Renal pelvis (tissue), 12 donors: ENCODE measurements at places on chromosomes 4 and X.

DNA sequence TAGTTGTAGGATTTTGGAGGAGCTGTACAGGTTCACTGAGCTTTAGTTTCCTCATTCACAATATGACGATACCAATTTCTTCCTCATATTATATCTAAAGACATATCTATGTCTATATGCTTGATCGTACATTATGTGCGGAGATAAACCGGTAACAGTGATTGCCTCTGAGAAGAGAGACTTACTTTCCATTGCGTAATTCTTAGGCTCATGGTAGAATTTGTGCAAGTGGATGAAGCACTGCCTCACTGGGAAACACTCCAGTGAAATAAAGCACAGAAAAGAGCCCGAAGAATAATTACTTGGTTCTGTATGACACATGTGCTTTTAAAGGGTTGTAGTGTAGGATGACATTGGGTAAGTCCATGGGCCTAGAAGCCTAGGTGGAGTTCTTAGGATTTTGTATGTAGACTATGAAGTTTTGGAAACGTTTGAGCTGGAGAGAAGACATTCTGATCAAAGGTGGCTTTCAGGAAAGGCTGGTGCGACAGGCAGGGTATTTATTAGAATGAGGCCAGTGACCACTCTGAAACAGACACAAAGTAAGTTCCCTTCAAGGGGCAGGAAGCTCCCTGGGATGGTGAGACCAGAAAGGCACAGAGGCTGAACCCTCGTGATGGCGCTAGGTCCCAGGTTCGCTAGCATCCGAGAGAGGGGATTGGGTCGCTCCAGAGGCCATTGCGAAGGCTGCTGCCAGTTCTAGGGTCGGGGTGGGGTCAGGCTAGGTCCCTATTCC, 649 bp upstream of the VBP1 start:
- DNase-seq = no peak

- DNase-seq = no peak
These were observed 36.8 kb downstream of the ANK2 start for GRCh38 chr4:113086172-113086695.

DNA sequence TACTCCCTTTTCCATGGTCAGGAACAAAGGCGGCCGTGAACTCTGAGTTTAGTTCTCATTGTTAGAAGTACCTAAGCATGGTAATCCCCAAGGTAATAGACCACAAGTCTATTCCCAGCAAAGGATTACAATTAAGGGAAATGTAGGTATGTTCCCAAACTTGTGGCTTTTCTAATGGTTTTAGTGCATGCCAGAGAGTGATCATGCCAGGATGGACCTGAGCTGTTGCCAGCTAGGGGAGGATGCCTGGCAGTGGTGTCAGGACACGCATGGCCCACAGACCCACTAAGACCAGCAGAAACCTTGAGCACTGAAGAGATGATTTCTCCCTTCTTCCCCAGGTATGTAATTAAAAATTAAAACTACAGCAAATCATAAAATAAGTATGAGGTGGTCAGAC, 60.8 kb downstream of the COQ2 start:
- DNase-seq = no peak

DNA sequence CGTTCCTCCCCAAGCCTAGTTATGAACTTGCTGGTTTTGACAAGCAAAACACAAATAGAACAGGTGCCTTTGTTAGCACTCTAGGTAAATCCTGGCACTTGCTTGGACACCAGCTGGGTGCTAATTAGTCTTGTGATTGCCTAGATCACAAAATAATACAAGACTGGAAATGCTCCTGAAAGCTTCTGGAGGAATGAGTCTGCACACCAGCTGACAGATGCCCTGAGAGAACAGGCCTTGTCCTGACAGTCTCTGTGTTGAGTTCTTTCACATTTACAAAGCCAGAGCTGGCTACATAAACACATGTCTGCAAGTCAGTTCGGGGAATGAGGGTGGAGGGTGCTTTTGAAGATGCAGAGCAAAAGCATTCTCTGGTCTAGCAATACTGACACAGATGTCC, 93.8 kb downstream of the ELOVL6 start:
- no peak for DNase-seq

DNA sequence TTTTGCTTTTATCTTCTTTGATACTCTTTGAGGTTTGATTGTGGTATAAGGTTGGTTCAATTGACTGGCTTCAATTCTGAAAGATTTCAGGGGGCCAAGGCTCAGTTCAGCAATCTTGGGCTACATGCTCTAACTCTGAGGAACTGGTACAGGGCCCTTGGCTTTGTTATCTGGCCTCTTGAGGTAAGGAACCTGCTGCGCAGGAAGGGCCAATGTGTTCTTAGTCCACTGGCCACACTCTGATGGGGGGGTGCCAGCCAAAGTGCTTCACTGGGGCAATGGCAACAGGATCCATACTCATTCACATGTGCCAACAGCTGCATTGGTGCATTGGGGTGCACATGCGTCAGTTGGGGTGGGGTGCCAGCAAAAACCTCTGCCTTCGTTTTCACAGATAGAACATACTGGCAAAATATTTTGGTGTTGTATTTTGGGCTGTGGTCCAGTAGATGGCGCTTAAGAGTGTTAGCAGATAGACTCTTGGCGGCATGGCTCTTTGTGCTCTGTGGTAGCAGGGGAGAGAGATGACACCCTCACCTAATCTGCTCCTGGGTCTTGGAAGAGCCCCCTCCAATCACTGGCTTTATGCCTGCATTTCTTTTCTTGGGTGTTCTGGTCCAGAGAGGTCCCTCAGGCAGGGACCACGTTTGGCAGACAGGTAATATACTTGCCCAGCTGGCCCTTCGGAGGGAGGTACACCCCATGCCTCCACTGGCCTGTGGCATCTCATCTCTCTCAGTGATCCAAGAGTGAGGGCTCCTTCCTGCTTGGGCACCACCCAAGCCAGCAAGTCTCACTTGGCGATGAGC, 42.9 kb downstream of the NDST3 start:
- no peak for DNase-seq

GRCh38 chr4:56405016-56405415, 17.7 kb upstream of the AASDH start:
- no peak for DNase-seq

DNA sequence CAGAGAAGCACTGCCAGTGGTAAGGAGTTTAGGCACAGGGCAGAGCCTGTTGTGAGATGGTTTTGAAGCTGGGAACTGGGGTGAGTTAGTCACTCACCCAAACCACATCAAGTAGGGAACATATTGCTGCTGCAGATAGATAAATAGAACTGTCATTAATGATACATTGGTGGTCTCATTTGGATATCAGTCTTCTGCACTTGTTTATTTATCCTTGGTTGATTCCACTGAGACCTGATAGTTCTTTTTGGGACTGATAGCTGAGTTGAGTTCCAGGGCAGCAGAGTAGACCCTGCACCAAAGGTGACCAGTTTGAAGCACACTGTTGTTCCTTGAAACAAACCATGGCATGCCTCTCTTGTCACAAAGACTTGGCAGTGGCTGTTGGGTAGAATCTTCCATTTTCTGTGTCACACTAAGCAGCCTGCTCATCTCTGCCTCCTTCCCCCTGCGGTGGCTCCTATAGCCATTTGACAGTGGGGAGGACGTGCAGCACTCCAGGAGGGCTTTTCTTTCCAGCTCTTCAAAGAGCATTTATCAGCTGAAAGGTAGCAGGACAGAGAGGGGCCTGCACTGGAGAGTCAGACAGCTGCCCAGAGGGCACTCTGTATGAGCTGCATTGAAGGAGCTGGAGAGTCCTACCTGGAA, 59.7 kb upstream of the TMEM164 start:
- DNase-seq = no peak

- DNase-seq = no peak
These were observed 13.2 kb downstream of the EFHC2 start for GRCh38 chrX:44330227-44330626.

GRCh38 chr4:150533673-150534072, 48.3 kb upstream of the MAB21L2 start:
- DNase-seq = no peak

- no peak for DNase-seq
These were observed 1.9 kb downstream of the RNF4 start for GRCh38 chr4:2470791-2471190.

DNA sequence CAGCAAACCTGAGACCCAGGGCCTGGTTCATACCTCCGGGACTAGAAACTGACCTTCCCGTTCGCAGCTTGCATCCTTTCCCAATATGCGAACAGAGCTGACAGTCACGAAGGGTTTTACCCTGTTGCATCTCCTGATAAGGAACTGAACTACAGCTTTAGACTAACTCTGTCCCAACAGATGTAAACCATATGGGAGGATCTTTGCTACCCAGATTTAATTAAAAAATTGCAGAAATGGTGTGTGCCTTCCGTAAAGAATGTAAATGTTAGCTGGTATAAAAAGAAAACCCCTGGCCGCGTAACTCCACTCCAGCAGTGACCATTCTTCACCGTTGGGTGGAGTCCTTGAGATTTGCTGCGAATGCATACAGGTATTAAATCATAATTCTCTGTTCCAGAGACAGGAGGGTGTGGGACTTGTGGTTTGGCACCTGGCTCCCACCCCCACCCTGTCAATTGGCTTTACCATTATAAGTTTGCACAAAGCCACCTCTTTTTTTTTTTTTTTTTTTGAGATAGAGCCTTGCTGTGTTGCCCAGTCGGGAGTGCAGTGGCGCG, 40.6 kb upstream of the SORCS2 start:
- no peak for DNase-seq

DNA sequence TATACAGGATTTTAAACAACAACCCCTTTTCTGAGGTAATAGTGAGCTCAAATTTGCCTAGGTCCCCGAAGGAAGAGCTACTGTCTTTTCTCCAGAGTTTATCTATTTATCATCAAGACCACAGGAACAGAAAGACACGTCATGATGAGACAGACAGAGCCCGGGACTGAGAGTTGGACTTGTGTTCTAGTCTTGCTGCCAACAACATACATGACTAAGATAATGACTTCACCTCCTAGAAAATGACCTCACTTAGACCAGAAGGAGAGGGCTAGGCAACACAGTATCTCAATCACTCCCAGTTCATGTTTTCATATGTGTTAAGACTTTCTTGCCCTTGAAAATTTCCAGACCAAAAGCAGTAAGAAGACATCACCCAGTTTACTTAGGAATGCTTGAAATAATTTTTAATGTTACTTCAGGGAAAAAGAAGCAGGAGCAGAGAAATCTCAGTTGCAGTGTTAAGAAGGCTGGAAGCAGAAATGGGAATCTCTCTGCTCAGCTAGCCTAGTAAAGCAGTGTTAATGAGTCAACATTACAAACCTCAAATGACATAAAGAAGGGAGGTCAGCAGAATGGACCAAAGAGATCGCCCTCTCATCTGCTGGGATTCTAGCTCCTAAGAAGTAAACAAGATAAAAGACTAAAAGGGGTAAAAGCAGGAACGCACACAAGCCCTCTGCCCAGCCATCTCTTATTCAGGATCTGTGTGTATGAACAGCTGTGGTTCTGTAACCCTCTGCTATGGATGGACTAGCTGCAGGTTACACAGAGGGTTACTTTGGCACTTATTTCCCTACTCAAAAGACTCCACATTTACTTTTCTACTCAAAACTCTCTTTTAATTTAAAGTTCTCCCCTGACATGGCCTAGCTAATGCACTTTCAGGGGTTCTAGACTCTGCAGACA, 24.8 kb downstream of the PDGFC start:
- DNase-seq = no peak

DNA sequence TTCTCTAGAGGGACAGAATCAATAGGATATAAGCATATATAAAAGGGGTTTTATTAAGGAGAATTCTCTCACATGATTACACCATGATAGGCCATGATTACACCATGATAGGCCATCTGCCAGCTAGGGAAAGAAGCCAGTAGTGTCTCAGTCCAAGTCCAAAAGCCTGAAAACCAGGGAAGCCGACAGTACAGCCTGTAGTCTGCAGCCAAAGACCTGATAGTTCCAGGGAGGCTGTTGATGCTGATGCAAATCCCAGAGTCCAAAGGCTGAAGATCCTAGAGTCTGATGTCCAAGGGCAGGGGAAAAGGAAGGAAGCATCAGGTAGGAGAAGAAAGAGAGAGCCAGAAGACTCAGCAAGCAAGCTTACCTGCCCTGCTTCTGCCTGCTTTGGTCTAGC, 411.3 kb upstream of the EMCN start:
- DNase-seq = no peak

DNA sequence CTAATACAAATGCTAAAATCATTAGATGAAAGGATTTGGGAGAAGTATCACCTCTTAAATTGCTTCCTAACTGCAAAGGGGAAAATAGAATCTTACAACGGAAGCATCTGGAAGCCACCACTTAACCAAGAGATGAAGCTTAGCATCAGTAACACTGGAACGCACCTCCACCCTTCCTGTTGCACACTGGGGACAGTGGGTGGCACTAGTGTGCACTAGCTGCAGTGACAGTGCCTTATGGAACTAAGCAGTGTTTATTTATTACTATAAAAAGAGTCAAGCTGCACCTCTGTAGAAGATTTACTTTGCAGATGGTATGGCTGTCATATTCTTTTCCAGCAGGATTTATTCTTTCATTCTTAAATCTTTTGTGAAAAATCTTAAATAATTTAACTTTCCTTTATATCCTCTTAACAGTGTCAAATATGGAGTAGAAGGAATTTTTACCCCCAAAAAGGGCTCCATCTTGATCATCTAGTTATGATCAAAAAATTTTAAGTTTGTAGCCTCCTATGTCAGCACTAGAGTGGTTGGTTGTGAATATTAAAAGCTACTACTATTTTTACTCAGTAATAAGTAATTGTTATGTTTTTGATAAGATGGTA, 76.7 kb downstream of the SCD5 start:
- no peak for DNase-seq

DNA sequence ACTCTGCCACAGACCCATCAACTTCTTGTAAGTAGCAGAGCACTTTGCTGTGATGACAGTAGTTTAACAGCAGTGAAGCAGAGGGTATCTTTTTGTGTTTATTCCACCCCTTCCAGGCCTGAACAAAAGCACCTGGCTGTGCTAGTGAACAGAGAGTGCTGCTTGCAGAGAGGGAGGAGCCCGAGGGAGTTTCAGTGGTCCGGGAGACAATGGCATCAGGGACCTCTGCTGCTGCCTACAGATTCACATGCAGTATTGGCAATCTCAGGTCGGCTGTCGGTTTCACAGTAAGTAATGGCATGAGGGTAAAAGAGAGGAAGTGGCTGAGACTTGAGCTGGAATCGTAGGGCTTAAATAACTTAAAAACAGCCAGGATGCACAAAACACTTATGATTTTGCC, 755.8 kb downstream of the RPA4 start:
- no peak for DNase-seq
